ENCODE measurements at places on chromosomes 7 and 10.

DNA sequence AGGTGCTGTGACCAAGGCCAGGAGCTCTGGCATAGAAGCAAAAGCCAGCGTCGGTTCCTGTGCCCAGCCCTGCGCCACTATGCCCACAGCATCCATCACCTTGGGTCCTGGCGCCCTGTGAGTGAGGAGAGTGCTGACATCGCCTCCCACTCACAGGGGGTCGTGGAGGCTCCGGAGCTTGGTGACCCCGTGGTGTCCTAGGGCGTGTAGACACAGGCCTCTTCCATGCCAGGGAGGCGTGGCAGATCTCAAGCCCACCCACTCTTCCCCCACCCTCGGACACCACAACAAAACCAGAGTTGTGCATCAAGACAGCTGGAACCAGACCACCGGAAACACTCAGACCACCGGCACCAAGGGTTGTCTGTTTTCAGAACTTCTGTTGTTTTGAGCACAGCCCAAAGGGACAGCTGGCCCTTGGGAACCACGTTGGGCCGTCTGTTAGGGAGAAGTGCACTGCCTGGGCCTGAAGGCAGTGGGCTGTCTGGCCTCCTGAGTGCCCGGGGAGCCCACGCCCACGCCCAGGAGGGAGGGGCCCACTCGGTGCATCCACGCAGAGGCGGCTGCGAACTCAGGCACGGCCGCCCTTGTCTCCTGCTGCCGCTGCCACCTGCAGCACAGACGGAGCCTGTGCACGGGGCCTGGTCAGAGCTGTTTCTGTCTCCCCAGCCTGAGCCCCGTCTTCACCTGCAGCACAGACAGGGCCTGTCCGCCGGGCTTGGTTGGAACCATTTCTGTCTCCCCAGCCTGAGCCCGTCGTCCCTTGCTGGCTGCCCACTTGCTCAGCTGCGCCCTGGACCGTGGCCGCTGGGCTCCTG lies 106.3 kb downstream of the INPP5A start:
- DNase-seq, result no peak

DNA sequence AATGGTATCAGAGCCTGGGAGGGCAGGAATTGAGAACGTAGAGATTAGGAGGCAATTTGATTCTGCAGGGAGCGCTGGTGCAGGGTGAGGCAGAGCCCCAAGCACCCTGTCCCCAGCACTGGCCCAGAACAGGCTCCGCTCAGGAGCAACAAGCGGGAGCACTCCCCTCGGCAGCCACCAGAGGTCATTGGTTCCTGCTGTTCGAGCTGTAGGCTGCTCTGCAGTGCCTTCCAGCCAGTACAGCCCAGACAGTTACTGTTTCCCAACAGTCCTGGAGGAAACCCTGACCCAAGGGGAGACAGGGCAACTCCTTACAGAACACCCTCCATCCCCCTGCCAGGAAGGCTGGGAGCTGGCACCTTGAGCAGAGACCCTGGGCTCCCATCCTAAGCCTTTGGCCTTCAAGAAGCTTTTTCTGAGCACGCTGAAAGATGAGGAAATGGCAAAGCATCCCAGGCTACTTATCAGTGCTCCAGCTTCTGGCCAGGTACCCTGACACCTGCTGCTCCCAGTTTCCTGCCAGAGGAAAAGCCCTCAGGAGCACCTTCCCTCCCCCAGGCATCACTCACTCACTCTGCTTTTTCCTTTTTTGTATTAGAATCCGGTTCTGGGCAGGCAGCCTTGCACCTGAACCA lies 71.2 kb upstream of the EFCAB10 start:
- peak; percentile 61 for DNase-seq

DNA sequence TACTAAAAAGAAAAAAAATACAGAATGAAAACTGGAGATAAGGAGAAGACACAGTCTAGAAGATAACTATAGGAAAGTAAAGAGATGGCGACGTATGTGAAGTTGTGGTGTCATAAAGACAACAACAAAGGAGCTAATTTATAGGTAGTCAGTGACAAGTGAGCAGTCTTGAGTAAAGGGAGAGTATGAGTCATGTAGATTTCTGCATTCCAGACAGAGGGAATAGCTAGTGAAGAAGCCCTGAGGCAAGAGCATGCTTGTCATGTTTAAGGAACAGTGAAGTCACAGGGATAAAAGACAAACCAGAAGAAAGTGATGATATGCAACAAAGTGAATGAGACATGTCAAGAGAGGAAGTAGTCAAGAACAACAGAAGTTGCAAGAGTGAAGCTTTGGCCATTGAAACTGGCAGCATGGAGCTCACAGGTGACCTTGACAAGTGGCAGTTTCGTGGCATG lies 2.3 kb upstream of the MIOS start:
- no peak for DNase-seq

- DNase-seq, result no peak
These were observed 18.1 kb upstream of the AKR1E2 start for GRCh38 chr10:4807761-4808507.

DNA sequence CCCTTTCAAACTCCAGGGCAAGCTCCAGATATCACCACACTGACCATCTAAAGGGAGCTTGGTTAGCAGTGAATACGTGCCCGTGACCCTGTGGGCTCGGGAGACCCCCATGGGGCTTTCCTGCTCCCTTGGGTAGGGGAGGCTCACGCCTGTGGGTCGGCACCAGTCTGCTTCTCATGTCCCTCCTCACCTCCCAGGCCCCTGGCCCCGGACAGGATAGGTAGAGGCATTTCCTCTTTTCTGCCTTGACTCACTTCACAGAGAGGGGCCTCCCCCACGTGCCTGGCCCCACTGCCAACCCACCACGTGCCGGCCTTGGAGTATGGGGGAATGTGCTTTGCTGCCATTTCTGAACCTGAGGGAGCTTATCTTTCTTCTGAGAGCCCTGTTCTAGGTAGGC lies 131.3 kb upstream of the FAM20C start:
- DNase-seq, result no peak

DNA sequence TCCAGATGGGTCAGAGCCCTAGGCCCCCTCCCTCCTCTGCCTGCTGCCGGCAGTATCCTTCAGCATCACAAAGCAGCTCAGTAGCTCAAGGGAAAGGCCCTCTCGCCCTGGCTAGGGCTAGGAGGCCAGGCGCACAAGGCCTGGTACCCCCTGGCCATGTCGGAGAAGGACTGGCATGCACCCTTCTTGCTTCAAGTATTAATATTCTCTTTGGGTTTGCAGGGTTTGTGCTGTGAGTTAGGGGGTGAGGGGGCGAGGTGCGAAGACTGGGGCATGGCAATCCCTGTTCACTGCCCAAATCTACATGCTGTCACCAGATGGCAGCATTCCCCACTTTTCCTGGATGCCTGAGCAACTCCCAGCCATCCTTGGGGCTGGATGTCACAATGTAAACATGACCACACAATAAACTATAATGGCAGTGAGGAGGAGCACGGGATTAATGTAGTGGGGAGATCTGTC lies 105.2 kb downstream of the NEURL1 start:
- DNase-seq, result no peak

- no peak for DNase-seq
These were observed 76.0 kb downstream of the LRMDA start for GRCh38 chr10:75507469-75507868.

DNA sequence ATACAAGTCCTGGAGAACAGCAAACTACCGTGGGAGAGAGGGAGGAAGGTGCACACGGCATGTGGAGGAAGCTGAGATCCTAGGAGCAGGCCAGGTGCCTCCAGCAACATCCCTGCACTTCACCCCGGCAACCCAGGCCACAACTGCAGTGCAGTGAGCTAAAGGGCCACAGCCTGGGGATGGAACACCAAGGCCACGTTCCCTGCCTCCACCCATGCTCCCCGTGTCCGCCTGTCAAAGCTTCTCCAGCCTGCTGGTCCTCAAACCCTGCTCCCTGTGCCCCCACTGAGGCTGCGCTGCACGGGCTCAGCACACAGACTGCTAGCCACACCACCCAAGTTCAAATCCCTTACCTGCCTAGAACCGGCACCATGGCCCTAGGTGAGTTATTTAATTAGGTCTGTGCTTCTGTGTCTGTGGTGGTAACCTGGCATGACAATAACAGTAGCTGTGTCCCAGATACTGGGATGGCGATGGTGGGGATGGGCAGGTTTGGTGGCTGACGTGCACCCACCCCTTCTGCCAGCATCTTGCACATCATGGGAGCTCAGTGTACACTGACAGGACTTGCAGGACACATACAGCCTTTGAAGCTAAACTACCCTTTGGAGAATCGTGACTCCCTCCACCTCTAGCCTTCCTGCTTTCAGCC lies 85.5 kb downstream of the FAM53B start:
- no peak for DNase-seq

- no peak for DNase-seq
These were observed 179.3 kb upstream of the CSTF2T start for GRCh38 chr10:51878695-51879094.

GRCh38 chr7:155581107-155581830 lies 34.9 kb upstream of the CNPY1 start:
- no peak for DNase-seq

DNA sequence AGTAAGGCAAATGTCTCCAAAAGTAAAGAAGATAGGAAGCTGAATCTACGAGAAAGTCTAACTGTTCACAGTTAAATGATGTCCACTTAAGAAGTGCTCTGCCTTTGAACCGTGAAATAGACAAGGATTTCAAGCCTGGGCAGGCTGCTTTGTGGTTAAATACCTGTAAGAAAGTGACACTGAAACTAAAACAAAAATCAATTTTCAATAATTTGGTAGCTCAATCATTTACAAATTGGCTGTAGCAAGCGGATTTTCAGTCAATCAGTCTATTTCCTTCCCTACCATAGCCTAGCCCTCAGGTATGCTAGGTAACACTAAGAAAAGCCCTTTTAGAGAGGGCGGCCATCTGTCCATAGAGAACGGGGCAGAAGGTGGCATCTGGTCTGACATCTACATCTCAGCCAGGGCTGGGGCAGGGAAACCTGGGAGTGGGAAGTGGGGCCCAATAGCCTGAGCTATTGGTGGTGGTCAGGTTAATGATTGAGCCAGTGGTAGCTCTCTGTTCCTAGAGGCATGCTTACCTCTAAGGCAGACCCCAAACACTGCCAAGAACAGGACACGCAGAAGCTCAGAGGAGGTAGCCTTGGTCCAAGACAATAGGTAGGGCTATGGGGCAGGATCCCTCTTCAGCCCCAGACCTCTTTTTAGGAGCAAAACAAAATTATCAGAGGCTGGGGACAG lies 223.2 kb downstream of the CCSER2 start:
- DNase-seq, result no peak

GRCh38 chr7:137017221-137017620 lies 148.8 kb downstream of the CHRM2 start:
- DNase-seq, result no peak

GRCh38 chr7:114922652-114923402 lies 933 bp downstream of the MDFIC start:
- DNase-seq, result peak; percentile 46

- no peak for DNase-seq
These were observed 744 bp downstream of the TRIP6 start for GRCh38 chr7:100867776-100868485.

DNA sequence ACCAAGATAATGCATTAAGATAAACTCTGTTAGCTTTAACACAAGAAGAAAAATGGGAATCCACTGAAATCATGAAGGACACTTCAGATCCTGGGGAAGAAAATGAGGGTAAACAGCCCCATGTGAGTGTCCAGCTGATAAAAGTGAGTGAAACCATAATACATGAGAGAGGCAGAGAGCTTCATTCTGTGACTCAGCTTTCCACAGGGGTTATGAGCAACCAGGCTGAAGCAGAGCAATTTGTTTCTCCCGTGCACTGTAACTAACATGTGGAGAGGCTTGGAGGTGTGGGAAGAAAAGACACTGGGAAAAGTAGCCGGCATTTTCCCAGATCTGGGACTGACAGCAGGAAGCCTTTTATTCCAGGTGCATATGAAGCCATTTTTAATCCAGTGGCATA lies 971.7 kb downstream of the ANKRD7 start:
- DNase-seq, result no peak

- no peak for DNase-seq
These were observed 3.0 kb upstream of the EPHB6 start for GRCh38 chr7:142851919-142852318.

DNA sequence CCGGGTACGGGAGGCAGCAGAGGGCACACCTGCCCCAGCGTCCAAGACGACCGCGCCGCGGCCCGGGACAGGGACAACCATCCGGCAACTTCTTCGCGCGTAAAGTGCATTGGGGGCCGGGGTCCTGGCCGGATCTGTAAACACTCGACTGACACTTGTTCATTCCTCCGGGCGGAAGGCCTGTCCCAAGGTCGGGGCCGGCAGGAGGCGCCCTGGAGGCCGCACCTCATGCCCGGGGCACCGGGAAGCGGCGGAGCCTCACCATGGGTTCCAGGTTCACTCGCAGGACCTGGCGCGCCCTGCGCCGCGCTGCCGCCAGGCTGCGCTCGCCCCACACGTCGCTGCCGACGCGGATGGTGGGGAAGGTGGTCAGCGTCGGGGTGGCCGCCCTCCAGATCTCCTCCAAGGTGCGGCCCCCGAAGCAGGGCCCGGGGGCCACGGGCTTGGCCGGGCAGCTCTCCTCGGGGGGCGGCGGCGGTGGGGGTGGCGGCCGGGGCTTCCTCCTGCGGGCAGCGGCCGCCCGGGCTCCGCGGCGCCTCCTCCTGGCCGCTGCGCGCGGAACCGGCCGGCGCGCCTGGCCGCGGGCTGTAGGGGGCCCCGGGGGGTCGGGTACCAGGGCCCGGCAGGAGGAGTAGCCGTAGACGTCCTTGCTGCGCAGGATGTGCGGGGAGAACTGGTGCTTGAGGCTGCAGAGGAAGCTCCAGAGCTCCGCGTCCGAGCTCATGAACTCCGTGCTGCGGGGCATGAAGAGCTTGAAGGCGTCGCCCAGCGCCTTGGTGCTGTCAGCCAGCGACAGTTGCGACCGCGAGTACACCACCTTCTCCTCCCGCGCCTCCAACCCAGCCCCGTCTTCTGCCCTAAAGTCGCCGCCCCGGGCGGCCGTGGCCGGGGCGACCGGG lies 746 bp downstream of the CCDC71L start:
- DNase-seq, result peak; percentile 76

GRCh38 chr10:82221601-82222149 lies 346.7 kb downstream of the NRG3 start:
- DNase-seq, result no peak

DNA sequence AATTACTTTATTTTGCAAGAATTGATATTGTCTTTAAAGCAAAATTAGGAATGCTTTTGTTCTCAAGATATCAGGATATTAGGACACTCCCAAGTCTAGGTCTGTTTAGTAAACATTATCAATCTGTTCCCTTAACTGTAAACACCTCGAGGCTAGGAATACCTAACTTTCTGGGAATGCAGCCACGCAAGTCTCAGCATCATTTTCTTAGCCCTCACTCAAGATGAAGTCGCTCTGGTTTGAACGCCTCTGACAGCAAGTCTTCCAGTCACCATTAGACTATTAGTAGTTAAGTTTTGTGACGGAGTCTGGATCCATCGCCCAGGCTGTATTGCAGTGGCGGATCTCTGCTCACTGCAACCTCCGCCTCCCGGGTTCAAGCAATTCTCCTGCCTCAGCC lies 128.0 kb upstream of the MYO3A start:
- no peak for DNase-seq

DNA sequence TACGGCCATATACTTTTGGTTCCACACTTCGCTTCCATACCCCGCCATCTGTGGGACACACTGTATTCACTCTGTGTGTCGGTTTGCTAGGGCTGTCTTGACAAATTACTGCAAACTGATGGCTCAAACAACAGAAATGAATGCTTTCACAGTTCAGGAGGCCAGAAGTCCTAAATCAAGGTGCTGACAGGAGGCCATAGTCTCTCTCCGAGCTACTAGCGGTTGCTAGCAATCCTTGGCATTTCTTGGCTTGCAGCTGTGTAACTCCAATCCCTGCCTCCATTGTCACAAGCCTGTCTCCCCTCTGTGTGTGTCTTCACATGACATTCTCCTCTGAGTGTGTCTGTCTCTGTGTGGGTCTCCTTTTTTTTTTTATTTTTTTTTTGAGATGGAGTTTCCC lies 28.9 kb upstream of the BMPR1A start:
- no peak for DNase-seq
